ENCODE measurements at places on chromosomes 1 and 21.

DNA sequence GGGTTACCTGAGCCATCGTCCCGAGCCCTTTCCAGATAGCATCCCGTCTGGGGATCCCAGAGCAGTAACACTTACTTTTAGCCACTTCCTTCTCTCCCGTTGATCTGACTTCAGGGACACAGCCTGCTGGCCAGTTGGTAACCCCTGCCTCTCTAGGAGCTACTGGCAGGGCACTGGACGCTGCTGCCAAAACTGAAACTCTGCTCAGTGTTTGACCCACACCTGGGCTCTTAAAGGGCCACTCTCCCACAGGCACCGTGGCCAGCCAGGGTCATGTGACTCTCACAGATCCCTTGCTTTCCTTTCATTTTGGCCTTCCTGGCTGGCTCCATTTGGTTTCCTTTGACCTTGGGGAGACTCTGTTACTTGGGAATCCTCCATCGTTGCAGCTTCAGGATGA, at the start of gene PIGR:
PIGR (minus strand) TSS at position 206 of the 400 bp plus-strand sequence. CDS start 5,935 bp downstream, outside the sequence.
- no peak for ATAC-seq

GRCh38 chr1:119133987-119134386, 6.5 kb downstream of the WARS2 start:
- peak; percentile 89 for ATAC-seq

DNA sequence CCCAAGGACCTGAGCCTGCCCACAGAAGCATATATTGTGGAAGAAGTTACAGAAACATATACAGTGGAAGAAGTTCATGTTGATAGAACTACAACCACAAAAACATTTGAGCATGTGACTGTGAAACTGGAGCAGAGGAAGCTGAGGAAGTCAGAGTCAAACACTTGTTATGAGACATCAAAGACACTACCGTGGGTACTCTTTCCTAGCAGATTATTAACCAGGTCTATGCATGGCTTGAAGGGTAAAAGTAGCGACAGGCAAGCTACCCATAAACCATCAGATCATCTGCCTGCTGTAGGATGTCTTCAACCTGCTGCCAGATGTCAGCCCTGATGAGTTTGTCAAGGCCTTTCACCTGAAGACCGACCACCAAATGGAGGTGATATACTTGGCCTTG, 35.8 kb downstream of the IVNS1ABP start:
- ATAC-seq, result no peak

GRCh38 chr21:33073636-33074035, 3.7 kb downstream of the OLIG1 start:
- no peak for ATAC-seq

- no peak for ATAC-seq
These were observed at the start of gene ANXA9 for GRCh38 chr1:150981805-150982712. TSS of gene ANXA9 (plus strand) at chr1:150982292. CDS start at chr1:150983106, 814 bp downstream.
